Astrocyte (in vitro differentiated cells and primary cell): ENCODE measurements at places on chromosomes 13 and 19. TPM values are rescaled to one million over a fixed set of nuclear protein-coding genes. Genes with fewer than 3 reads are reported as not detected.

Gene RASGRP4
- not detected in 2 replicates for total RNA-seq

Gene C19orf67
- total RNA-seq, result not detected in 2 replicates

Gene ZNF564
- total RNA-seq, result 9.7 and 11.5 TPM in 2 replicates

Gene FBXL12
- total RNA-seq, result 52.3 and 54.2 TPM in 2 replicates

Gene SERPINE3
- not detected in 2 replicates for total RNA-seq
